ENCODE measurements at places on chromosomes 1 and 21.

DNA sequence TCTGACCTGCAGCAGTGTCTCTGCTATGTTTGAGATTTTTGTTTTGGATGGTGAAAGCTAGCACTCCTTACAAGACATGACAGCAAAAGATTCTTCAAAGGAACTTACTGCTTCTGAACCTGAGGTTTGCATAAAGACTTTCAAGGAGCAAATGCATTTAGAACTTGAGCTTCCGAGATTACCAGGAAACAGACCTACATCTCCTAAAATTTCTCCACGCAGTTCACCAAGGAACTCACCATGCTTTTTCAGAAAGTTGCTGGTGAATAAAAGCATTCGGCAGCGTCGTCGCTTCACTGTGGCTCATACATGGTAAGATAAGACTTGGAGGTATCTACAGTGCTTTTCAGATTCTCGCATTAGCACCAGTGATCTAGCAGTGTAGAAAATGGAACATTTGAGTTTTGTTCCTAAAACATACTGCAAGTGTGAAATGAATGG, 200.2 kb downstream of the PDE4B start:
- DNase-seq = no peak

DNA sequence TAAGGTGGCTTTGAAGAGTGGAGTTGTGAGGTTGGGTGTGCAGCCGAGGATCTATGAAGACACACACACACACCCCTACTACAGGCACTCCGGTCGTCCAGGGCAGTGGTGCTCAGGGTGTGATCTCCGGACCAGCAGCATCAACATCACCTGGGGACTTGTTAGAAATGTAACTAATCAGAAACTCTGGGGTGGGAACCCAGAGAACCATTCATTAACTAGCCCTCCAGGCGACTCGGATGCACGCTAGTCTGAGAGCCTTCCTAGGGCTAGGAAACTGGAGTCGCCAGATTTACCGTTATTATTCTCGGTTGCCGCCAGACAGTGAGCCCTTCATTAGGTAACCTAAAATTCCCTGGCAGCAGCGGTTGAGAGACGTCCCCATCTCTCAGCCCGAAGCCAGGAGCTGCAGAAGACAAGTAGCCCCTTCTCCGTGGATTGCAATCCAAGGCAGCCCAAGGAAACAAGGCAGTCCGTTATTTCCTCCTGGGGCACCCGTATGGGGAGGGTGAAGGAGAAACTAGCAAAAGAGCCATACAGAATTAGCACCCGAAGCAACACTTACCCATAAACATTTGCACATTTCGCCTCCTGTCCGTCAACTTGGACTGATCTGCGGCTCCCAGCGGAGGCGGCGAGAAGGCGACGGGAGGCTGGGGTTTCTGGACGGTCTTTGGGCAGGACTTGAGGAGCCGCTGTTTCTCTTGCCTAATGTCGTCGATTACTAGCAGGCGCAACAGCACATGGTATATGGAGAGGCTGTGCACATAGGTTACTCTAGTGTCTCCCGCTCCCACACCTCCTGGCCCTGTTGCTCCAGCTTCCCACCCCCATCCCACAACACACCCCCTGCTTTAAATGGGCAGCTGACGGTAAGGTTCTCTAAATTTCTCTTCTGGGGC, 2.9 kb upstream of the CCN1 start:
- peak; percentile 25 for DNase-seq

GRCh38 chr1:226764533-226764932, 25.5 kb upstream of the ITPKB start:
- DNase-seq = no peak

- no peak for DNase-seq
These were observed 170.6 kb downstream of the PIGK start for GRCh38 chr1:77048615-77049005.

GRCh38 chr1:188888386-188888785, 1589.3 kb downstream of the BRINP3 start:
- DNase-seq = no peak

DNA sequence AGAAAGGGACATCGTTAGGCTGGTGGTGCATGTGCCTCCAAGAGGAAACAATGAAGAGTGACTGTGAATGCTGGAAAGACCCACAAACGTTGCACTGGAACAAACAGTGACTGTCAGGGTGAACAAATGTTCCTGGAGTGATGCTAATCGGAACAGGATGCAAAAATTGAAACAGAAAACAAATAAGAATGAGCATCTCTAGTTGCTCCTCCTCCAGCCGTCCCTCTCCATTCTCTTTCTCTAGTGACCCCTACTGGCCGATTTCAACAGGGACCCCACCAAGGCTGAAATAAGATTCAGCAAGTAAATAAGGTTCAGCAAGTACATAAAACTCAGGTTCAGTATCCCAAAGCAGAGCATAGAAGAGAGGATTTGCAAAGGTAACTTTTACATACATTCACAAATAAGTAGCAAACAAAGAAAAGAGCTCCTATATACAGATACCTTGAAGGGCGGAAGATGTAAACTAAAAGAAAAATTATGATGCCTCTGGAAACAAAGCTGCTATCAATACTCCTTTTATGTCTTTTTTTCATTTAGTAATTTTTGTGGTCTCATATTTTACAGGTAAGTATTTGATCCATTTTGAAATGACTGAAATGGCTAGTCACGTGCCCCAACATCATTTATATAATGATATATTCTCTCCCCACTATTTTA, 836.1 kb upstream of the ADAMTS5 start:
- DNase-seq = peak; percentile 32

- peak; percentile 39 for DNase-seq
These were observed 511 bp downstream of the DNTTIP2 start for GRCh38 chr1:93878501-93878888.

GRCh38 chr1:231422798-231423309, 767 bp upstream of the EGLN1 start:
- DNase-seq = no peak

DNA sequence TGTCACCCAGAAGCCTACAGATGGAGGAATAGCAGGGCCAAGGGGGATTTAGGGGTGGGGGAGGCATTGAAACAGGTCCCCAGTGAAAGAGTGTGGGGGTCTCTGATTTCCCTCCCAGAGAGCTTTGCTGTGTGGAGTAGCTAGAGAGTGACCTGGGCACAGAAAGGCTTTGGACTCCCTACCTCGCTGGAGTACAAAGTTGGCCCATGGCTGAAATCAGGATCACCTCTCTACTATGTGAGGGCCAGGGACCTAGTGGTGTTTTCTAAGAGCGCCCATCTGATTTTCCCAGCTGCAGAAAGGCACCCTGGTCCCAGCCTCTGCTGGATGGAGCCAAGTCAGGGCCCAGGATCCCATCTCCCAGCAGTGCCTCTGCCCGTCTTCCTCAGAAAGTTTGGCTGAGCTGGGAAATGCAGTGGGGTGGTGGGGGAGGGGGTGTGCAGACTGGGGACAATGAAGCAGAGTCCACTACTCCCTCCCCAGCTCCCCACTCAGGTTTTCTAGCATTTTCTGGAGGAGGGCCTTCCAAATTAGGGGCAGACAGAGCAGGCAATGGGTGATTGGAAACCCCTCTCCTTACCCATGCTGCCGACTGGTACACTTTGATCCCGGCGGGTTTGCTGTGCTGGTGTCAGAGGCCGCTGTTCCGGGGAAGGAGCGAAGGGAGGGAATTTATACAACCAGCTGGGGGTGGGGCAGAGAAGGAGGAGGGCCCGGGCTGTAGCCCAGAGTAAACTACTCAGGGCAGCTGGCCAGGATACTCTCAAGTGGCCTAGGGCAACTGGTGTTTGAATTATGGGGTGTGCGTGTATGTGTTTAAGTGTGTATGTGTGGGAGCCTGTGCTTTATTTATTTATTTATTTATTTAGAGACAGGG, at the start of gene SELENBP1:
Gene SELENBP1 (minus strand): TSS at position 648 of the 877 bp plus-strand sequence. CDS start 64 bp downstream, at position 584.
- peak; percentile 8 for DNase-seq

GRCh38 chr1:116024626-116025025, 48.3 kb downstream of the SLC22A15 start:
- DNase-seq = no peak

DNA sequence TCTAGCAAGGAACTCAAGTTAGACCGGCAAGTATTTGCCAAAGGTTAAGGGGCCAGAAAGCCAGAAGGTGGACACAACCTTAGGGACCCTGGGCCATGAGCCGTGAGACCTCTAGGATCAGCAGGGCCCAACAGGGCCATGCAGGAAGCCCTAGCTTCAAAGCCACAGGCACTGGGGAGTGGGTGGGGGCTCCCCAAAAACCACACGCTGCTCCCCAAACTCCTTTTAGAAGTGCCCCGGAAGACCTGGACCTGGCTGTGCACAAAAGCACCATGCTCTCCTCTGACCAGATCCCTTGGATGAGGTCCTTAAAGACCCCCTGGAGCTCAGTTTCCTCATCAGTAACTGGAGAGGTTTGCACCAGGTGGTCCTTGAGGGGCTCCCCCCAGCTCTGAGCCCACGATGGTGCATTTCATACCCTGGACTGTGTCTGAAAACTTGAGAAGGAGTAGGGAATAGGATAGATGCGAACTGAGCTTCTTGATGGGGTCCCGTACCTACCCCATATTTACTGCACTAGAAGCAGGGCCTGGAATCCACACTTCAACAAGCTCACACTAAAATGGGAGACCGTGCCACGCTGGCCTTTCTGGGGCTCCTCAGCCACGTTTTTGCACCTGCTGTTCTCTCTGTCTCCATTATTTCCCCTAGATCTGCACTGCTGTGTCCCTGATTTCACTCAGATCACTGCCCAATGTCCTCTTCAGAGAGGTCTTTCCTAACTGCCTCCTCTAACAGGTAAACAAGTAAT, 40.6 kb upstream of the LBR start:
- DNase-seq = no peak

GRCh38 chr1:236685917-236686814, at the start of gene ACTN2:
Gene ACTN2, plus strand, starts transcription at chr1:236686499. Its CDS starts 175 bp downstream, at chr1:236686674.
- peak; percentile 64 for DNase-seq

DNA sequence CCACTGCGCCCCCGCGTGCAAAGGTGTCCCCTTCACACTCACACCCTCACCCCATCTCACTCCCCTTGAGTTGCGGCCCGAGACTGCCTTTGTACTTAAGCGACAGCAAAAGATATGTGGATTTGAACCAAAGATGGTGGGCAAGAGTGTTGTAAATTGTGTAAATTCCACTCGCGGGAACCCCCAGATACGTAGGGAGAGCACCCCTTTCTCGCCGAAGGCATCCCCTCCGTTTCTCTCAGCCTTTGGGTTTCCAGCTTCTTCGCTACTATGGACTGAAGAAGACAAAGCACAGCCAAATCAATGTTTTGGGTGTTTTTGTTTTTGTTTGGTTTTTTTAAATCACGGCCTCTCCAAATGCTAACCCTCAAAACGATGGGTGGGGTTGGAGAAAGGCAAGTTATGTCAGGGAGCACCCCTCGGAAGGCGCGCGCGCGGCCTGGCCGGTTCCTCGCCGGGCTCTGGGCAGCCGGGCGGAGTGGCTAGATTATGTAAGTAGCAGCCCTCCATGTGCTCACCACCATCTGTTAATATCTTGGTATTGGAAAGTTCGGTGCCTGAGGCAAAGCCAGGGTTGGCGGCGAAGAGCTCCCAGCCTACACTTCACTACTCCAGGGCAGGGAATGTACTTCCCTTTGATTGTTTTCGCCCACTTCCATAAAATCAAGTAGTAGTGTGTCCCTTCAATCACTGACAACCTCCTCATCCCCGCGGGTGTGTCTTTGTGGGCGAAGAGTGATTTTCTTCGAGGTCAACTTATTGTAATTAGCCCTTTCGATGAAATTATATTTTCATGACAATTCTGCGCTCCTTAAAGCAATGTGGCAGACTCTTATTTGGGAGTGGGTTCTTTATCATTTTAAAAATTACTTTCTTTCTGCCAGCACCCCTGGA, 4.0 kb upstream of the PROX1 start:
- no peak for DNase-seq

GRCh38 chr1:165444897-165445370, at the start of gene RXRG:
Gene RXRG, minus strand, starts transcription at chr1:165445126. Its CDS starts 233 bp downstream, at chr1:165444893.
- DNase-seq = peak; percentile 47

DNA sequence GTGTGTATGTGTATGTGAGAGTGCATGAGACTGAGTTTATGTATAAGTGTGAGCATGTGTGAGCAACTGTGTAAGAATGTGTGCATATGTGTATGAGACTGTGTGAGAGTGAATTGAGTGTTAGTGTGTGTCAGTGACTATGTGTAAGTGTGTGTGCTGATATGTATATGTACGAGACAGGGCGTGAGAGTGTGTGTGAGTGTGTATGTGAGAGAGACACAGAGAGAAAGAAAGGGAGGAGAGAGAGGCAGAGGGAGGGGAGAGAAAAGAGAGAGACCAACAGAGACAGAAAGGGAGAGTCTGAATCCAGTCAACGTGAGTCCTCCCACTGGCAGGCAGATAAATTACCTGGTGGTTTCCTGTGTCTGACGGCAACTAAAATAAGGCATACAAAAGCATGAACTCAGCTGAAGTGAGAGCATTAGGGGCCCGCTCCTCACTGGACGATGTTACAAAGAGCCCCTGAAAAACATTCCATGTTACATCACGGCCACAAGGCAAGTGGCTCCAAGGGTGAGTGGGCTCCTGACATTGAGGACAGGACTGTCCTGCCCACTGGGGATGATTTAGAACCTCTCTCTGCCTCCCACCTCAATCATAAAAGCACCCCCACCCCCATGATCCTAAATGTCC, 66.6 kb upstream of the TIAM1 start:
- DNase-seq = no peak

GRCh38 chr1:8032366-8032910, 6.3 kb upstream of the ERRFI1 start:
- no peak for DNase-seq

- DNase-seq = no peak
These were observed 219.4 kb downstream of the DUSP10 start for GRCh38 chr1:221522529-221522940.

DNA sequence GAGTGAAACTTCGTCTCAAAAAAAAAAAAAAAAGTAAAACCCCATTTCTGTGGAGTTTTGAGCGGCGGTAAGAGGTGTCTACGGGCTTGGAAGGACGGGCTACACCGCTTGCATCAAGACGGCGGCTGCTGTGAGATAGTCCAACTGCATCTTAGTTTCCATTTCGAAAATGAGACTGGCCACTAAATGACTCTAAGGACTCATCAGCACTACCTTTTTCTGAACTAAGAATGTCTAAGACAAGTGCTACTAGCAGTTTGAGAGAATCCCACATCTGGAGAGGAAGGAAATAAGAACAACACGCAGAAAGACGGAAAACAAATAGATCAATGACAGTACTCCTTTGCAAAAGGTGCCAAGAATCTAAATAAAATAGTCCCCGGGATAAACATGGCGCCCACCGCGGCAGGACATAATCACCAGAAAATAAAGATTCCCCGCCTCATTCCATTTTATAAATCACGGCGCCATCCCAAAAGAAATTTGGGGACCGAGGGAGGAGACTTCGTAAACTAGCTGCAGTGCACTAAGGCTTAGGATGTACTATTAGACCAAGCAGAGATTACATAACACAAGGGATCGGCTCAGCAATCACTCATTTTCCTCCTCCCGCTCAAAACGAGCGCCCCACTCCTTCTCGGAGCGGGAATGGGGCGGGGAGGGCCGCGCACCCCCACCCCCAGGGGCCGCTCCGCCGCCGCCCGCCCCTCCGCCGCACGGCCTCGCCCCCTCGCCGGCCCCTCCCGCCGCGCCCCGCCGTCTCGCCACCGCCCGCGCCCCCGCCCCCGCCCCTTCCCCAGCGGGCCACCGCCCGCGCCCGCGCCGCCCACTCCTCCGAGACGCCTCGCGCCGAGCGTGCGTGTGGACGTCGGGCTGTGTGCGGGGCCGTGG, 1.1 kb downstream of the POGZ start:
- DNase-seq = peak; percentile 74

Data from HAP-1 (cell line).